ENCODE measurements at places on chromosomes 1 and 21. TPM values are rescaled to one million over a fixed set of nuclear protein-coding genes. Genes with fewer than 3 reads are reported as not detected.

DNA sequence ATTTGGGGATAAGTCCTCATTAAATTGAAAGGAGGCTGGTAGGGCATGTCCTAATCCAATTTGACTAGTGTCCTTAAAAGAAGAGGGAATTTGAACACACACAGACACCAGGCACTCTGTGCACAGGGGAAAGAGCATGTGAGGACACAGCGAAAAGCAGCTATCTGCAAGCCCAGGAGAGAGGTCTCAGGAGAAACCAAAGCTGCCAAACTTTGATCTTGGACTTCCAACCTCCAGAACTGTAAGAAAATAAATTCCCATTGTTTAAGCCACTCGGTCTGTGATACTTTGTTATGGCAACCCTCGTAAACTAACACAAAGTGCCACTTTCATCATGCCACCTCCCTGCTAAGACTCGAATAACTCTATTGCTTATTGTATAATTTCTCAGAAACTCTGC is 13.8 kb downstream of the PLA2G4A start:
- no peak for DNase-seq

Gene PLA2G2C
- total RNA-seq, result not detected

Gene DISP3
- 6.1 TPM for total RNA-seq

- no peak for DNase-seq
These were observed 92.4 kb downstream of the TIAM1 start for GRCh38 chr21:31251686-31252085.

Gene GSTM1
- not detected for total RNA-seq

DNA sequence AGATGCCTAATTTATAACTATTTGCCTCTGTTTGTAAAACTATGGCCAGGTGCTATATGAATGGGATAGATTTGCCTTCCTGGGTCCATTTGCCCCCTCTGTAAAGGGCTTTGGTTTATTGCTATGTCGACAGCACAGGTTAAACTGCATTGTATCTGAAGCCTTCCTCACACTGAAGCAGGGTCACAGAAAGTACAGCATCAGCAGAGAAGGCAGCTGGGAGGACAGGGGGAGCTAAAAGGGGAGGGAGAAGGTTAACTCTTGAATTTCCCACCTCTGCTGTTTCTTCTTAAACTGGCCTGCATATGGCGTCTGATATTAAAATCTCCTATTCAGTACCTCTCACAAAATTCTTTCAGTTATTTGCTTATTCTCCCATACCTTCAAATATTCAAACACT is 297.4 kb downstream of the TM2D1 start:
- no peak for DNase-seq

DNA sequence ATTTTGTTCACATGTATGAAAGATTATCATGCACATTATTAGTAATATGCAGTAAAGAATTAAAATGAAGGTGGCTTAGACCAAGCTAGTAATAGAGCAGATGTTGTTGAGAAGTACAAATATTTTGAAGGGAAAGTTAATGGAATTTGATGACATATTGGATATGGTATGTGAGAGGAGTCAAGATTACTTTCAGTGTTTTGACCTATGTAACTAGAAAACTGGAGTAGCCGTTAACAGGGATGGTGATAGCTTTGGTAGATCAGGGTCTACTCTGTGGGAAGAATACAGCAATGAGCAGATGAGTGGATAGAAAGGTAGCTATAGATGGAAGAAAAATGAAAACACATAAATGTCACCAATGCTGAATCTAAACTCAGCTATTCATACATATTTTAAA is 163.2 kb upstream of the LRRC7 start:
- no peak for DNase-seq

DNA sequence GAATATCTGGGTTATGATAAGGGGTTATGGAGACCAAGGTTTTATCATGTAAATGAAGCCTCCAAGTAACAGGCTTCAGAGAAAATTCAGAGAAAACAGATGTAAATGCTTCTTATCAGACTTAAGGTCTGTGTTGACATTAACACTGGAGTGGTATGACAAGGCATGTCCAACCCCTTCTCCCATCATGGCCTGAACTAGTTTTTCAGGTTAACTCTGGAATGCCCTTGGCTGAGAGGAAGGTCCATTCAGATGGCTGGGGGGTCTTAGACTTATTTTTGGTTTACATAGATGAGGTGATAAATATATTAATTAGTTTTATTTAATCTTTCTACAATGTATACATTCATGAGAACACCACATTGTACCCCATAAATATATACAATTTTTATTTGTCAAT is 399.6 kb downstream of the TBX15 start:
- DNase-seq, result no peak

GRCh38 chr1:226128487-226129075 is 58.0 kb downstream of the ACBD3 start:
- no peak for DNase-seq

DNA sequence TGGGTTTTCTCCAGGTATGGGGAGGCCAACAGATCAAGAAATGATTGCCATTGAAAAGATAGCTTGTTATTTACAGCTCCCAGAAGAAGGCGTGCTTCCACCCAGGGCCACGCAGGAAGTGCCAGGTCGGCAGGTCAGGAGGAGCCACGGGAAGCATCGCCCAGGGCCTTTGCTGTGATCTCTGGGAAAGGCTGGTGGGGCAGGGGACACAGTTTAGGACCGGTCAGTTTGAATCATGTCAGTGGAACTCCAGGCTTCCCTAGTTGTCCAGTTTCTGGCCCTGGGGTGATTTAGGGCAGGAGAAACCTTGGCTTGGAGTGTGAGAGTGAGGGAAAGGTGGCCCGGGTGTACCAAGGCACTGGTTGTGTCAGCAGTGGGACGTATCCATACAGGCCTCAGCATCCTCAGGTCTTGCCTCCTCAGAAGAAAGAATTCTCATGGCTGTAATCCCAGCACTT is 11.4 kb downstream of the PLA2G5 start:
- no peak for DNase-seq

GRCh38 chr1:185358957-185359356 is 41.9 kb upstream of the IVNS1ABP start:
- no peak for DNase-seq

- no peak for DNase-seq
These were observed 128.1 kb downstream of the KAZN start for GRCh38 chr1:14726606-14727005.

DNA sequence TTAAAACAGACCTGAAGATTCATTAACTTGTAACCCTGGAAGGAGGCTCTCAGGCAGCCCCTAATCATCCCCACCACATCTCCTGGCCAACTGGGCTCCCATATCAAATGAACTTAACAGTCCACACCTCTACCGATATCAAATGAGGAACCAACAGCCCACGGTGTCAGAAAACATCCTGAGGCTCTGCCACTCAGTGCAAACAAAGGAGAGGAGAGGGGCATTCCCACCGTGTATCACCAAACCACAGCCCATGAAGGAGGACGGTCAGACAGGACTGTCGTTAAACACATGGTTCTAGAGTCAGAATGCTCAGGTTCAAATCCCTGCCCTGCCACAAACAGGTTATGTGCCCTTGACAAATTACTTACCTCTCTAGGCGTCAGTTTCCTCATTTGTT is 52.5 kb downstream of the ERI3 start:
- DNase-seq, result no peak

DNA sequence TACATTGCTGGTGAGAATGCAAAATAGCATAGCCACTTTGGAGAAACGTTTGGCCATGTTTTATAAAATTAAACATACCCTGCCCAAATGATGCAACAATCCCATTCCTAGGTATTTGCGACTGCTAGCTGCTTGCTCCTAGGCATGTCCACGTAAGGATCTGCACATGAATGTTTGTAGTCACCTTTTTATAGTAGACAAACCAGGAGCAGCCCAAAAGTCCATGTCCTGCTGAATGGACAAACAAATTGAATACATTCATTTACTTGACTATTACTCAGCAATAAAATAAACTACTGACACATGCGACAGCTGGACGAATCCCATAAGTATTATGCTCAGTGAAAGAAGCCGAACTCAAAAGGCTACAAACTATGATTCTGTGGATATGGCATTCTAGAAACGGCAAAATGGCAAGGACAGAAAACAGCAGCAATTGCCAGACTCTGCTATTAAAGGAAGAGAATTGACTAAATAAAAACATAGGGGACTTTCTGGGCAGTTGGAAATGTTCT is 161.9 kb upstream of the GALNT2 start:
- no peak for DNase-seq

- DNase-seq, result no peak
These were observed 77.1 kb downstream of the CD58 start for GRCh38 chr1:116493484-116494352.

GRCh38 chr1:53575141-53575954 is 116.1 kb downstream of the DMRTB1 start:
- DNase-seq, result peak; percentile 11

GRCh38 chr21:46220275-46220810 is 8.2 kb downstream of the LSS start:
- no peak for DNase-seq

- DNase-seq, result peak; percentile 76
These were observed 24.8 kb upstream of the ELOA start for GRCh38 chr1:23718482-23718881.

DNA sequence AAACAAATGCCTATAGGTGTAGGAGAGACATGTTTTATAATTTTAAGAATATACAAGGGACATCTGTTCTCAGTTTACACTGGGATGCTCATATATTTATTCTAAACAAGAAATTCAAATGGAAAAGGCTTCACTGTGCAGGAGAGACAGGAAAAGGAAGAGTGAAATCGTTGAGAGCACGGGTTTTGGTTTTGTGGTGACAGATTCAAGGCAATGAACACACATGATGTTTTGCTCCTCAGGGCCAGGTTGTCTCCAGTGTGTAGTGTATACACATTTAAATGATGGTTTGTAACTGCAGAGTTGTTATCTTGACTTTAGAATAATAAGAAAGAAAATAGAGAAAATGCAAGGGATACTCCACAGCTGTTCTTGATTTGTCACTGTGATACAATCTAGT is 73.7 kb downstream of the S1PR1 start:
- DNase-seq, result no peak

Measured in WTC11 (cell line).